Left ventricle myocardium inferior (tissue), 1 donor: ENCODE measurements at places on chromosomes 5 and 9.

DNA sequence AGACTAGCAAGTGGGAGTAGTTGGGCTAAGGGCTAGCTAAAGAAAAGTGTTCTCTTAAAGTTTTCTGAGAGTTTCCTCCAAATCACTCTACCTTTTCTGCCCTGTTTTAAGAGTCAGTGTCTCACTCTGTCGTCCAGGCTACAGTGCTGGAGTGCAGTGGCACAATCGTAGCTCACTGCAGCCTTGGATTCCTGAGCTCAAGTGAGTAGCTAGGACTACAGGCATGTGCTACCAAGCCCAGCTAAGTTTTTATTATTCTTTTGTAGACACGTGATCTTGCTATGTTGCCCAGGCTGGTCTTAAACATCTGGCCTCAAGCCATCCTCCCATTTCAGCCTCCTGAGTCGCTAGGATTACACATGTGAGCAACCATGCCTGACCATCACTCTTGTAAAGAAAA lies 378.9 kb downstream of the CAAP1 start:
- no peaks in the 10 kb centered on the region for H3K36me3 ChIP-seq
- DNase-seq, result no peak
- H3K4me1 ChIP-seq, result no peaks in the 10 kb centered on the region
- no peak overlapping the region for H3K4me3 ChIP-seq
- H3K27me3 ChIP-seq, result no peaks in the 10 kb centered on the region
- no peak overlapping the region for H3K27ac ChIP-seq

GRCh38 chr5:128038643-128039042 lies 44.9 kb upstream of the SLC12A2 start:
- no peaks in the 10 kb centered on the region for H3K27me3 ChIP-seq
- peak overlapping the region; percentile 43 for H3K27ac ChIP-seq
- H3K4me3 ChIP-seq, result no peak overlapping the region
- peaks cover 28% of the 10 kb centered on the region for H3K4me1 ChIP-seq

DNA sequence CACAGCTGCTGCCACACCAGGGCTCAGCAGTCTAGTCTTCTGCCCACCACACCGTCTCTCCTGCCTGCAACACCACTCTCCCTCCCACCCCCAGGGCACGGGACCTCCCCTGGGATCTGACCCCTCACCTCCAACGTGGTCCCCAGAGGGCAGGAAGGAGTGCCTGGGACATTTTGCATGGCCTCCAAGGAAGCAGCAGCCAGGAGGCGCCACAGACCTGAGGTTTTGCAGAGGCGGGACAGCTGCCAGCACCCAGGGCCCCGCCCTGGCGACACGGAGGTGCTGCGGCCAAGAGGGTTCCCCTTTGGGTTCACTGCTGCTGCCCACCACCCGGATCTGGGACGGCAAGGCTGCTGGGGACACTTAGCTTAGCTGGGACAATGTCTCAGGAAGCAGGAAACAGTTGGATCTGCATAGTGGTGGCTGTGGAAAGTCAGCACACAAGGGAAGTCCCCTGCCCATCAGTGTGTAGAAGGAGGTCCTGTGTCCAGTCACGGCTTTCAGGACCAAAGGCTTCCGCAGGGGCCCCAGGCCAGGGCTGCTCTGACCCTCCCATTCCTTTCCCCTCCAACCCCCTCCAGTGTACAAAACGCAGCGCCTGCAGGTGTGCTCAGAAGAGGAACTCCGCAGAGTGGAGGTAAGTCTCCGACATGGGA lies 13.8 kb downstream of the PROP1 start:
- no peak overlapping the region for H3K27ac ChIP-seq
- no peaks in the 10 kb centered on the region for H3K36me3 ChIP-seq
- H3K4me3 ChIP-seq, result no peak overlapping the region
- no peaks in the 10 kb centered on the region for H3K4me1 ChIP-seq

DNA sequence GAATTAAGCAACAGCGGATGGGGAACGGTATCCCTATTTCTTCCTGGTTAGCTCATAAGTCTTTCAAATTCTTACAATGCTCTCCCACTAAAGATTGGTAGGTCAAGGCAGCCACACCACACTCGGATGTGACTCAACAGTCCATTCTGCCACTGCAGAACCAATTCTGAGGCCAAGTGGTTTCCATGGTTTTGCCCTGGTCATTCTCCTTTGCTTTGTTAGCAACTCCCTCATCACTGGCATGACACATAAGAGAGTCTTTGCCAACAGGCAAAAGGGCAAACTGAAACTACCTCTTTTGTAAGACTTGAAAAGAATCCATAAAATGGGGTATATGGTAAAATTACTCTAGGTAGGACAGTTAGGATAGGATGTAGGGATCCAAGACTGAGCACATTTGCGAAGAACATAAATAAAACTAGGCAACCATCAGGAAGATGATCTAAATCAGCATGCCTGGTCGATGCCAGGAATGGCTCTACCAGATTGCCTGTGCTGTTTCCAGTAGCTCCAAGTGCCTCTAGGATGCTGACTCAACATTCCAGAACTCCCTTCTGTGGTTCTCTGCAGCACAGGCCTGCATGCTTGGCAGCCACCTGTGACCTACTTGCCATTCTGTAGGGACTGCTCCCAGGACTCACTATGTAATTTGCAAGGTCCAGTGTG lies 105.4 kb downstream of the DCP2 start:
- H3K27me3 ChIP-seq, result no peaks in the 10 kb centered on the region
- no peak overlapping the region for H3K4me3 ChIP-seq
- no peak for DNase-seq
- peaks cover 46% of the 10 kb centered on the region for H3K36me3 ChIP-seq
- H3K27ac ChIP-seq, result no peak overlapping the region
- H3K4me1 ChIP-seq, result peaks cover 47% of the 10 kb centered on the region
